Left forelimb (tissue), 1 donor: ENCODE measurements at places on chromosomes 13 and 19.

DNA sequence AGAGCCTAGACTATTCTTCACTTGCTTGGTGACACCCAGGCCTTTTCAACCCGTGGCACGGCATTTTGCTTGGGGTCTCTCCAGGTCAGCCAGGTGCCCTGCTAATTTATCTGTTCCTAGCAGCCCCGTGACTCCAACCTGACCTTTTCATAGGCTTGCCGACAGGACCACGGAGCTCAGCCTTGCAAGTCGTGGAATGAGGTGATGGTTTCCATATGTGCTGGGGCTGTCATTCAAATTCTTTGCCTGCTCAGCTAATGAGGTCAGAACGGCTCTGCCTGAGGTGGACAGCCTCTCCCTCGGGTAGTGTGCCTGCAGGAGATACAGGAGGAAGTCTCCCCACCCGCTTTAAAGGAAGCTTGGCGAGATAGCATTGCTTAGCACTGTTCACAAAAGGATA lies 61.0 kb downstream of the SHISA2 start:
- no peak for DNase-seq

GRCh38 chr19:1474011-1474764 lies 4.8 kb downstream of the C19orf25 start:
- no peak for DNase-seq

GRCh38 chr13:50428183-50428877 lies 413.1 kb downstream of the KCNRG start:
- DNase-seq, result no peak

GRCh38 chr13:59982631-59983382 lies 180.9 kb downstream of the DIAPH3 start:
- DNase-seq, result no peak

DNA sequence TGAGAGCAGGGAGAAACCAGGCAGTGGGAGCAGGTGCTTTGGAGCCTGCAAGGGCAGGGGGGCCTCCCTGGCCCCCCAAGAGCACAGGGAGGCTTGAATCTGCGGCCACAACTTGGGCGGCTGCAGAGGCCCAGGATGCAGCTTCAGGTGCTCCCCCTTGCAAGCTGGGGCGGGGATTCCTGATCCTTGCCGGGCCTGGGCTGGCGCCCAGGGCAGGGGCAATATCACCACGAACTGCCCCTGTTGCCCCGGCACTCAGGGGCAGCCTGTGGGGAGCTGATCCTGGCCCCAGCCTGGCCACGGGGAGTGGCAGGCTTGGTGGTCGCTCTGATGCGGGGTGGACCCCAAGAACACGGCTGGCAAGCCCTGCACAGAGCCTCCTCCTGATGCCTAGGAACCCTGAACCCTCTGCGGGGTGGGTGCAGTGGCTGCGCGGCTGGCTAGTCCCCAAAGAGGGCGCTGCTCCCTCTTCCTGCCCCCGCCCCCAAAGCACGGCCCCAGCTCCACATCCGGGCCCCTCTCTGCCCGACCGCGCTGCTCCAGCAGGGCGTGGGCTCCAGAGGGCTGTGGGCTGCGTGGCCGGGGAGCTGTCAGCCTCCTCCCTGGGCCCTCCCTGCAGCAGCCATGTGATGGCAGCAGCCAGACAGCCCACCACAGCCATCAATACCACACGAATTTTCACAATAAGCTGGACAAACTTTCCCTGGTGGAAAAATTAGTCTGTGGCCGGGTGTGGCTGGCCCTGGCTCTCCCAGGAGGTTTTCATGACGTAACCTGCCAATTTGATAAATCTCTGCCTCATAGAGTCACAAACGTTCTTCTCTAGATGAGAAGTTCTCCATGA lies 21.0 kb downstream of the TNFSF9 start:
- DNase-seq, result no peak

DNA sequence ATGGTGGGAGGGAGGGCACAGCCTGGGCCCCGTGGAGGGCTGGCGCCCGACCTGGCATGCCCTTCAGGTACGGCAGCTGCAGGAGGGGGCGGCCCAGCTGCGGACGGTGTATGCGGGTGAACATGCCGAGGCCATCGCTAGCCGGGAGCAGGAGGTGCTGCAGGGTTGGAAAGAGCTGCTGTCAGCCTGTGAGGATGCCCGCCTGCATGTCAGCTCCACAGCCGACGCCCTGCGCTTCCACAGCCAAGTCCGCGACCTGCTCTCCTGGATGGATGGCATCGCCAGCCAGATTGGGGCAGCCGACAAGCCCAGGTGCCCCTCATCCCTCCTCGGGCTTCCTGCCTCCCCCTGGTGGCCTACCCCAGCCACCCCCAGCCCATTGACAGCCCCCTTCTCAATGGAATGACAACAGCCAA lies 16.6 kb upstream of the SHKBP1 start:
- no peak for DNase-seq

DNA sequence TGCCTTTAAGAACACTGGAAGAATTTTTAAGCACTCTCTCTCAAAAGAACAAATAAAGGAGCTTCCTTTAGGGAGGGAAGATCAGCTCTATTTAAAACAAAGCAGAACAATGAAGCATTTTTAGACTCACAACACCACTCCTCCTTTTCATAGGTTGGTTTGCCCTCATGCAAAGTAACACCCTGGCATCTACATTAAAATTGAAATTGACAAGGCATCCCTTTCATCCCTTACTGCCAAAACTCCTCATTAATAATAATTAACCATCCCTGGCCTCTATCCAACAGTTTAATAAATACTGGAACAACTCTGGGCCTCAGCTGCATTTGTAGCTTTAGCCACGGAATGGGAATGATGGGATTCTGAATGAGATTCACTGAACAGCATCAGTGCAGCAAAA lies 929.1 kb downstream of the PCDH9 start:
- no peak for DNase-seq

DNA sequence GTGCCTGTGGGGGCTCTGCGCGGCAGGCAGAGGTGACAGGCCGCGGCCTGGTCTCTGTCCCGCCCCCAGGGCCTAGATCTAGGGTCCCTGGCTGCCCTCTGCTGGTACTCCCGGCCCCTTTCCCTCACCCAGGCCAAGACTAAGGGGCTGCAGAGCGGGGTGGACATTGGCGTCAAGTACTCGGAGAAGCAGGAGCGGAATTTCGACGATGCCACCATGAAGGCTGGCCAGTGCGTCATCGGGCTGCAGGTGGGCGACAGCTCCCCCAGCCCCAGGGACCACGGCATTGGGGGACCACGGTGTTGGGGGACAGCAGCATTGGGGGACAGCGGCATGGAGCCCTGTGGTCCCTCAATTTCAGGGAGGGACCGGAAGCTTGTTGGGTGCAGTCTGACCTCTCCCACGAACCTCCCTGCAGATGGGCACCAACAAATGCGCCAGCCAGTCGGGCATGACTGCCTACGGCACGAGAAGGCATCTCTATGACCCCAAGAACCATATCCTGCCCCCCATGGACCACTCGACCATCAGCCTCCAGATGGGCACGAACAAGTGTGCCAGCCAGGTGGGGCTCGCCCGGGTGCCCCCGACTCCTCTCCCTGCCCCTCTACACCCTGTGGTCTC lies 3.8 kb upstream of the ABCA7 start:
- DNase-seq, result no peak
